Neural progenitor cell (in vitro differentiated cells): ENCODE measurements at places on chromosomes 13 and 19. TPM values are rescaled to one million over a fixed set of nuclear protein-coding genes. Genes with fewer than 3 reads are reported as not detected.

ZNF230 gene
- total RNA-seq: 3.9 and 4.7 TPM in 2 replicates

DNA sequence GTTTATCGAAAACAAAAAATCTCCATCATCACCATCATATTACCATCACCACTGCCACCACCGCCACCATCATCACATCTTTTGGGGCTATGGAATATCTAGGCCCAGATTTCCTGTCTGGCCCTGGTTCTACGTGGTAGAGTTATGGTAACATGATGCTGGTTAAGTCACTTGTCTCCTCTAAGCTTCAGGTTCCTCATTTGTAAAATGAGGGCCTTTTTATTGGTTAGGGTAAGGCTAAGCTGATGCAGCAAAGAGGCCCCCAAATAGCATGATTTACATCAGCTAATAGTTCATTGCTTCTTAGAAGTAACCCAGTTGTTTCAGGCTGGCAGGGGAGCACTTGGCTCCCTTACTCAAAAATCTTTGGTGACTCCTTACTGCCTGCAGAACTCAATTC is 37.9 kb downstream of the PCDH8 start:
- DNase-seq: no peak

GRCh38 chr19:8257052-8257443 is 47.9 kb downstream of the CERS4 start:
- DNase-seq: no peak

DNA sequence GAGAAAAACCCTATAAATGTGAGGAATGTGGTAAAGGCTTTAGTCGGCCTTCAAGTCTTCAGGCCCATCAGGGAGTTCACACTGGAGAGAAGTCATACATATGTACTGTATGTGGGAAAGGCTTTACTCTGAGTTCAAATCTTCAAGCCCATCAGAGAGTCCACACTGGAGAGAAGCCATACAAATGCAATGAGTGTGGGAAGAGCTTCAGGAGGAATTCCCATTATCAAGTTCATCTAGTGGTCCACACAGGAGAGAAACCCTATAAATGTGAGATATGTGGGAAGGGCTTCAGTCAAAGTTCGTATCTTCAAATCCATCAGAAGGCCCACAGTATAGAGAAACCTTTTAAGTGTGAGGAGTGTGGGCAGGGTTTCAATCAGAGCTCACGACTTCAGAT is 11.7 kb downstream of the ZNF226 start:
- DNase-seq: no peak

GRCh38 chr13:98584668-98585397 is 7.9 kb upstream of the STK24 start:
- DNase-seq: no peak
